Mesothelial cell of epicardium (in vitro differentiated cells): ENCODE measurements at places on chromosomes 4 and X.

GRCh38 chr4:165680821-165681220 lies 192.2 kb upstream of the TLL1 start:
- DNase-seq: no peak

GRCh38 chr4:8504279-8505007 lies 63.9 kb downstream of the TRMT44 start:
- DNase-seq: no peak

DNA sequence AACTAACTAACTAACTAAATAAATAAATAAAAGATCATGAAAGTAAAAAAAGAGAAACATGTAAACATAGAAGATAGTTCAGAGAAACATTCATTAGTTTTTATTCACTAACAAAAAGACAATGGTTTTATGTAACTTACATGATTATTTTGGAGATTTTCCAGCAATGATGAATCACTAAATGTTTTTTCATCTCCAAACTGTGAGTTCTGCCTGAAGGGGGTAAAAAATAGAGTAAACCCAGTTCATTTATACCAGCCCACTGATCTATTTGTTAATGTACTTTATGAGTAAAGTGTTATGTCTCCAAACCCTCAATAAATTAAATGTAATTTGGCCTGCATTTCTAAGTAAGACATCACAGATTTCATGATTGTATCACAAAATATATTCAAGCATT lies 101.1 kb downstream of the ATP8A1 start:
- no peak for DNase-seq

DNA sequence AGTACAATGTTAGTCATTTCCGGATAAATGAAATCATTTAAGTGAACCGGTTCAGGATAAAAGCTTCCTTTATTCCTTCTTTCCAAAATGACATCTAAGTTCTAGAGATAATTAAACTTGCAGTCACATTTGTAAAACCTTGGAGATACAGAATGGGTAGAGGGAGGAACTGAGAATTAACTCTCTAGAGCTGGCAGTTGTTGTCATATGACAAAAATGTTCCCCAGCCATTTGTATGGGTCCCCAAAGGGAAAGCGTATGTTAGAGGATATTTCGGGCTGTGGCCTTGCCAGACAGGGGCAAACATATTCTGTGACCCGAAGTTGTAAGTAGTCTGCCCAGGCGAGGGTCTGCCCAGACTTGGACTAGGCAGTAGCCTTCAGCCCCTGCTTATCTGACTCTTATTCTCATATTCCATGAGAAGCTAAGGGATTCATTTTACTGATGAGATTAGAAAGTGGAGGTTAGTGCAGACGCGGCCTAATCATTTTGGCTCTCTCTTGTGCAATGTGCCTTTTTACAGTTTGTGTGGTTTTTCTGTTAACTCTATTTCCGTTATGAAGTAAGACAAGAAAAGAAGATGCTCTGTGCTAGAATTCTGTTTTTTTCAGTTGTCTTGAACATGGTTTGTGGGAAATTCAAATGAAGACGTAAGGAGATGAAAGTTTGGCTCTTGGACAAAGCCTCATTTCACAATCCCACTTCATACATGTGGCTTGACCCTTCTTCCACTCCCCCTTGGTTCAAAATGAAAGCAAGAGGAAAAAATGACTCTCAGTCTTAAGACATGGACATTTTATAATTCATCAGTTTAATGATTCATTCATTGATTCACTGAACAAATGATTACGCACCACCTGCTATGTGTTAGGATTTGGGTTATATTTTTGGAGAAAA lies 2394.2 kb upstream of the AGA start:
- no peak for DNase-seq

- no peak for DNase-seq
These were observed 2045.7 kb upstream of the TENM3 start for GRCh38 chr4:180197471-180197870.
